Activated CD4-positive, alpha-beta T cell treated with anti-CD3 and anti-CD28 coated beads, Interleukin-2, amount 10 ng/mL, durations not matched to agents 24 days and 14 days (primary cell): ENCODE measurements at places on chromosomes 16 and 17.

DNA sequence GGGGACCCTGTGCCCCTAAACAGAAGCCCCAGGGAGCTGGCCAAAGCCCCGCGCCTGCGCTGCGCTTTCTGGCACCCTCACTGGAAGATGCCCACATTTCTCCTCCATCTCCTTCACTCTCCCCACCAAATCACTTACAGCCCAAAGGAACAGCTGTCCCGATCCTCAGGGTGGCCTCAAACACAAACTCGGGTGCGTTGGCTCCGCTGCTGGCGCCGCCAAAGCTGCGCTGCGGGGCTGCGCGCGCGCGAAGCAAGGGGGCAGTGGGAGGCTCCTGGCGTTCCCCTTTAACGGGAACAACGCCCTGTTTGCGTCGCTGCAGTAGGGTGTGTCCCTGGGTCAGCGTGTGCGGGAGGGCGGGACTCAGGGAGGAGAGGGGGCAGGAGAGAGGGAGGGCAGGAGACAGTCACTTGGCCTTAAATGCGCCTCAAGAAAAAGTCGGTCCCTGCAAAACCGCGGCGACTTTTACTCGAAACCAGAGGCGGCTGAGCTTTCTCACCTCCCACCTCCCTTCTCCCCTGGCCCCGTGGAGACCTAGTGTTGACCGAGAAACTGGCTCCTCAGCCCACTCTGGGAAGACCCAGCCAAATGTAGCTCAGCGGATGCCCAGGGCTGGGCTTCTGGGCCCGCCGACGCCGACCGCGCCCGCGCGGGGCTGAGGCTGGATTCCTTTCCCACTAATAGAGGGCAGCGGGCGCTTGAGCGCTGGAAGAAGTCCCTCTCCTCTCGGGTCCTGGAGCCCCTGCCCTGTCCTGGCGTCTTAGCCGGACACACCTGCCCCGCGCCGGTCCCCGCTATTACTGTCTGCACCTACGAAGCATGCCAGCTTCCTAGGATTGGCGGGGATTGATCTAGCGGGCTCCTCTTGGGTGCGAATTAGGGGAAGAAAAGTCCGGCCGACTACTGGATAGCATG, 2.6 kb downstream of the PMP22 start:
- no peak for DNase-seq
- H3K4me3 ChIP-seq = peak overlapping the region; percentile 63
- no peak overlapping the region for H3K27ac ChIP-seq
- peaks cover 16% of the 10 kb centered on the region for H3K4me1 ChIP-seq
- peaks cover 75% of the 10 kb centered on the region for H3K27me3 ChIP-seq
- H3K36me3 ChIP-seq = peaks cover 1% of the 10 kb centered on the region

- H3K4me1 ChIP-seq = no peaks in the 10 kb centered on the region
- no peak overlapping the region for H3K4me3 ChIP-seq
- H3K27ac ChIP-seq = no peak overlapping the region
- H3K36me3 ChIP-seq = peaks cover 14% of the 10 kb centered on the region
- no peak for DNase-seq
- H3K27me3 ChIP-seq = no peaks in the 10 kb centered on the region
Observed at GRCh38 chr16:72029567-72030271, 21.2 kb downstream of the DHODH start.

DNA sequence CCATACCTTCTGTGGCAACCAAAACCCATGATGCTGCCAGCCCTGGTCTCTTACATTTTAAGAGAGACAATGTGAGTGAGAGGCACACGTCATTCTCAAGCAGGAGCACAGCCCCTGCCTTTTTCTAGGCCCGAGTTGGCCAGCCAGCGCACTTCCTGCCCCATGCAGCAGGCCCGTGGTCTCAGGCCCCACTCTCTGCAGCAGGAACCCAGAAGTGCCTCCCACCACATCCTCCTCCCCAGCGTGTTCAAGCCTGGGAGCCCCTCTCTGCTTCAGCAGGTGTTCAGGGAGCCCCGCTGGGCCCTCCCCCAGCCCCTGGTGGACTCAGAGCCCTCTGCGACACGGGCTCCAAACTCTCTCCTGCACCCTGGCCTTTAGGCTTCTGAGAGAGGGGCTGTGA, 30.5 kb downstream of the ITGAE start:
- no peak overlapping the region for H3K27ac ChIP-seq
- peaks cover 8% of the 10 kb centered on the region for H3K36me3 ChIP-seq
- no peak overlapping the region for H3K4me3 ChIP-seq

DNA sequence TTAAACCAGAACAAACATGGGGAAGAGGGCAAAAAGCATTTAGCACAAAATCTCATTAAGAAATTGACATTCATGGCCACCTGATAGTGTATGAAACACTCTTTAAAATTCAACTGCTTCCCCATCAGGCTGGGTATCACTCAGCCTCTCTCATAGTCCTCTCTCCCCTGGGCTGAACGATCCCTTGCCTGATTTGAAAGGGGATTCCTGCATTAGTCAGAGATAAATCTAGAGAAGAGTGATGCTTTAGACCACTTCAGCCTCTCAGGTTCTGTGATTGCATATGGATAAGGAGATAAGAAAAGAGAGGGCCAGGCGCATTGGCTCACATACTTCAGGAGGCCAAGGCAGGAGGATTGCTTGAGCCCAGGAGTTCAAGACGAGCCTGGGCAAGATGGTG, 280.0 kb downstream of the SOX9 start:
- no peaks in the 10 kb centered on the region for H3K4me1 ChIP-seq
- no peaks in the 10 kb centered on the region for H3K27me3 ChIP-seq
- H3K36me3 ChIP-seq = no peaks in the 10 kb centered on the region
- H3K27ac ChIP-seq = no peak overlapping the region
- DNase-seq = no peak
- H3K4me3 ChIP-seq = no peak overlapping the region

DNA sequence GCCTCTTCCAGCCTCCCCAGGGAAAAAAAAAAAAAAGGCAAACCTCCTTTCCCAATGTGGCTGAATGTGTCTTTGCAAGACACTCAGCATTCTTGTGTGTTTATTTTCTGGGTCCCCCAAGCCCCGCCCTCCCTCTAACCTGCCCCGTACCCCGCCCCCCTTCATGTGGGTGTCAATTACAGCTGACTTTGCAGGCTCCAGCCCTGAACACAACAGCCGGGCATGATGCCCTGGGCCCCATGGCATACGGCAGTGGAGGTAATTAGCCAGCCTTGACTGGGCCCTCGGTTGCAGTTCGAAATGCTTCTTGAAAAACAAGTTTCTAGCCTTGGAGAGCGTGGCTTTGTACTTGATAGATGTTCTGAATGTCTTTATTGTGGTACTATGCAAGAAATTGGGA, 354.7 kb upstream of the RBFOX1 start:
- no peak for DNase-seq
- no peaks in the 10 kb centered on the region for H3K4me1 ChIP-seq
- H3K27ac ChIP-seq = no peak overlapping the region
- H3K27me3 ChIP-seq = no peaks in the 10 kb centered on the region
- no peaks in the 10 kb centered on the region for H3K36me3 ChIP-seq
- no peak overlapping the region for H3K4me3 ChIP-seq

DNA sequence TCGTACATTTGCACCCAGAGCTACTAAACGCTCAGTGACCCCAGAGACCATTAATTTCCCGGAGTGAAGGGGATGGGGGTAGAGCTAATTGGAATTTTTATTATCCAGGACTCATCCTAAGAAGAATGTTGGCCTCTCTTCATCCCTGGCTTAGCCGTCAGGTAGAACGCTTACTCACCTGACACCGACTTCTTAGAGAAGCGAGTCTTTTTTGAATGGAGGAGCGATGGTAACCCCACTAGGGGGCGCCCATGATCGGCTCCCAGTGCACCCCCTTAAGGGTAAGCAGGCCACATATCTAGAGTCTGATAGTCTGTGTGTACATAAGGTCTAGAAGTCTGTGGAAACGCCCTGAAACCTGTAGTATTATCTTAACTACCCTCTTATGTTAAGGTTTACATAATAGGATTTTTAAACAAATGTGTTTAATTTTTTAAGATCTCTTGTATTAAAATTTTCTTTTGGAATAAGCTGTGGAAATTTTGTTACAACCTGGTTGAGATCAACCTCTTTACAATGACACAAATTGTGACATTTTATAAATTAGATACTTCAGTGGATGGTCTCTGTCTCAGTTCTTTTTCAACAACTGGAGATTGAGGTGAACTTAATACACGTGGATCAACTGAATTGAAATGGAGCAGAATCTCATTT, 229.8 kb downstream of the CPPED1 start:
- DNase-seq = peak; percentile 86
- peaks cover 6% of the 10 kb centered on the region for H3K36me3 ChIP-seq
- peaks cover 11% of the 10 kb centered on the region for H3K4me1 ChIP-seq
- no peaks in the 10 kb centered on the region for H3K27me3 ChIP-seq
- H3K27ac ChIP-seq = no peak overlapping the region
